Effector CD8-positive, alpha-beta T cell (primary cell): ENCODE measurements at places on chromosomes 7 and 10.

DNA sequence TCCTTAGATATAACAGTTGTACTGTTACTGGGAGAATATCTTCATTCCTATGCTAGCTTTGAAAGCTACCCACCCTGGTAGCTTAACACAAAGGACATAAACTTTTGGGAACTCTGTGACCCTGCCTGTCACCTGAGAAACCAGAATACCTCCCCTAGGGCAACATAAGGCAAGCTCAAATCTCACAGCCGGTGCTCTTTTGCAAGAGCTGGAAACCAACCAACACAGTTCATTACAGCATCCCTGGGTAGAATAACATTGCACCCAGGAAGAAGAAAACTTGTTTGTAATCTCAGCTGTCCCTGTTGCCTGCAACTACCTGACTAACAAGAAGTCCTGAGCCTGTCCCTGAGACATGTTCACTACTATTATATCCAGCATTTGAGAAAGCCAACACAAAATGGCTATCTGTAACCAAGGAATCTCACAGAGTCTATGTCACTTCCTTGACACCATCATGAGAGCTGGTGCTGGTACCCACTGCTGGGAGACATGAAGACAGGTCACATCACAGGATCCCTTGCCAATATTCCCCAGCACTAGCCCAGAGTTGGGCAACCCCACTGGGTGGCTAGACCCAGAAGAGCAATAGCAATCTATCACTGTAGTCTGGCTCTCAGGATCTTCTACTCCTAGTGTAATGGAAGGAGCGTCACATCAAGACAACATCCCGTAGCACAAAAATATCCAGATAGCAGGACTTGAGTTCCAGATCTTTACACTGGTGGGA, 31.3 kb downstream of the AKR1C3 start:
- no peak for DNase-seq

- no peak for DNase-seq
Observed at GRCh38 chr10:71736570-71736952, 17.0 kb upstream of the C10orf105 start.

DNA sequence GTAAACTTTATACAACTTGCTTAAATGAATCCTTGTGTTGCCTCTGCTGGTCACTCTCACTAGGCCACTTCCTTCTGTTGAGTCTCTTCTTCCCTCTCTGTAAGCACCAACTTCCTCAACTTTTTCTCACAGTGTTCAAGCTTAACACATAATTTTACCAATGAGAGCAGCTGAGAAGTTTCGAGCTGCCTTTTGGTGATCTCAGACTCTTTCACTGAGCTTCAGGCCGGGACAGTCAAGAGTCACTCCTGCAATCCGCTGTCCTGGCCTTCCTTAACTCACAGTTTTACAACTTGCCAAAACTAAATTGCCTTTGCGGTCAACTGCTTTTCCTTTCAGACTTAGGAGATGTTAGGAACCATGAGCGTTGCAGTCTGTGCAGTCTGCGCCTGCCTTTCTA, 47.4 kb downstream of the PRPF18 start:
- no peak for DNase-seq

GRCh38 chr10:69976795-69977546, 75.7 kb upstream of the MACROH2A2 start:
- DNase-seq, result no peak

DNA sequence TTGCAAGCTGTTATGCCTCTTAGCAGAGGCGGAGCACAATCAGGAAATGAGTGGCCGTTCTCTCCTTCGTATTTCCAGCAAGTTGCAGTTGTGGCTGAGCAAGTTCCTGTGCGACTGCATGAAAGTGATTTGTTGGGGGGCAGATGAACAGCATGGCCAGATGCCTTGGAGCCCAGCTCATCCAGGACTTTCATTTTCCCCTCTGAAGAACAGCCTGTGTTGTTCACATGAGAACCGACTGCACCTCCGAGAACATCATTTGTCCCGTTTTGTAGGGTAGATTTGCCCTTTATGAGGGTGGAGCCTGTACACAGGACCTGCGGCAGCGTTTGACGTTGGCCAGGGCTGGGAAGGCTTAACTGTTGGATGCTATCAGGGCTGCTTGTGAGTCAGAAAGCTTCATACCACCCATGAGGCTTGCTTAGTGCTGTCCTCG, 4.4 kb downstream of the BAG3 start:
- no peak for DNase-seq
